ENCODE measurements at places on chromosomes 3 and 15.

GRCh38 chr3:10253731-10254130, 5.5 kb downstream of the TATDN2 start:
- no peak for DNase-seq
- H3K27me3 ChIP-seq = no peaks in the 10 kb centered on the region
- no peak overlapping the region for H3K27ac ChIP-seq
- H3K36me3 ChIP-seq = peaks cover 39% of the 10 kb centered on the region

DNA sequence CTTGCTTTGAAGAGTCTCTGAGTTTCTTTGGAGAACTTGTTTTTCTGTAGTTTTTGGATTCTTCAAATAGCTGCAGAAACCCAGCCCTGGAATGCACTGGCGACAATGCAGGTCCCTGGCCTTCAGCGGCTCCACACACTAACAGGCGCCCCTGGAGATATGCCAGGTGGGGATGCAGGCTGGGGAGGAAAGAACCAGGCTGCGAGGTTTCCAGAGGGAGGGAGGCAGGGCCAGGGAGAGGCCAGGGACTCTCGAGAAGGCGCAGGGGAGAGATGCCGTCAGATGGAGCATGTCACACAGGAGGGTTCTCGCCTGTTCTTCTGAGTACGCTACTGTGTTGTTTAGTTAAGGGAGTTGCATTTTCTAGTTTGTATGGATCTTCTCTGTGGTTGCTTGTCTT, 283.1 kb downstream of the GABRG3 start:
- H3K27ac ChIP-seq = no peak overlapping the region
- H3K27me3 ChIP-seq = no peaks in the 10 kb centered on the region
- no peaks in the 10 kb centered on the region for H3K4me1 ChIP-seq

- no peak overlapping the region for H3K27ac ChIP-seq
- no peaks in the 10 kb centered on the region for H3K27me3 ChIP-seq
- no peak overlapping the region for H3K4me3 ChIP-seq
- no peak for DNase-seq
Observed at GRCh38 chr3:47227678-47228077, 54.9 kb downstream of the KIF9 start.

- H3K36me3 ChIP-seq = no peaks in the 10 kb centered on the region
- no peaks in the 10 kb centered on the region for H3K4me1 ChIP-seq
- no peak overlapping the region for H3K27ac ChIP-seq
- H3K27me3 ChIP-seq = no peaks in the 10 kb centered on the region
Observed at GRCh38 chr3:117843356-117843755, 1133.8 kb downstream of the TUSC7 start.

GRCh38 chr15:83431521-83431920, 15.6 kb upstream of the SH3GL3 start:
- no peak overlapping the region for H3K27ac ChIP-seq
- H3K4me3 ChIP-seq = no peak overlapping the region
- H3K36me3 ChIP-seq = no peaks in the 10 kb centered on the region
- no peaks in the 10 kb centered on the region for H3K4me1 ChIP-seq

DNA sequence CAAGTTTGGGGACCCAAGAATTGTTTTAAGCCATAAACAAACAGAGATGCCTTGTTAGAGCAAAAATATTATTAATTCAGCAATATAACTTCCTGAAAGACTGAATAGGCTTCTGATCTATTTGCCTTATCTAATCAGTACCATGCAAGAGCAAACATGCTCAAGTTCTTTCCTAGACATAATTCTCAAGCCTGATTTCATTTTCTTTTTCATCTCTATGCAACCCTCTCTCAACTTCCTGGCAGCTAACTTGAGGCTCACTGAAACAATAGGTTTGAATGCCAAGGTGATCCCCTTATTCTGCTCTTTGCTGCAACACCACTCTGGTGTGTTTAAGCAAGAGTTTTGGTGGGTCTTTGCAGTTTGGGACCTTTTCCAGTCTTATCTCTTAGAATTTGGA, 230.9 kb upstream of the CD96 start:
- H3K4me3 ChIP-seq = peak overlapping the region; percentile 17
- peaks cover 25% of the 10 kb centered on the region for H3K4me1 ChIP-seq
- H3K36me3 ChIP-seq = no peaks in the 10 kb centered on the region
- H3K27ac ChIP-seq = peak overlapping the region; percentile 83
- DNase-seq = no peak
- no peaks in the 10 kb centered on the region for H3K27me3 ChIP-seq

Data from central memory CD8-positive, alpha-beta T cell (primary cell).